MCF 10A (cell line): ENCODE measurements at places on chromosomes 11 and 22. TPM values are rescaled to one million over a fixed set of nuclear protein-coding genes. Genes with fewer than 3 reads are reported as not detected.

HORMAD2 gene
- not detected in 2 replicates for total RNA-seq

NRXN2 gene
- total RNA-seq: not detected in 2 replicates

ACR gene
- total RNA-seq: not detected in 2 replicates

SLC17A6 gene
- total RNA-seq: not detected in 2 replicates

PLEKHB1 gene
- total RNA-seq: not detected in 2 replicates

SEPTIN3 gene
- total RNA-seq: 0.21 and 0.29 TPM in 2 replicates

SLC22A8 gene
- total RNA-seq: not detected in 2 replicates

SYCE3 gene
- 0.82 and 1.2 TPM in 2 replicates for total RNA-seq

GTPBP1 gene
- total RNA-seq: 62.5 and 66.4 TPM in 2 replicates

KRTAP5-2 gene
- not detected in 2 replicates for total RNA-seq

OR8D4 gene
- not detected in 2 replicates for total RNA-seq

GLB1L2 gene
- 11.1 and 17.0 TPM in 2 replicates for total RNA-seq

MUC5AC gene
- not detected in 2 replicates for total RNA-seq

RIMBP3C gene
- total RNA-seq: 0.14 and 0.20 TPM in 2 replicates

CCDC134 gene
- 4.0 and 4.3 TPM in 2 replicates for total RNA-seq

ZNF280B gene
- total RNA-seq: not detected in 2 replicates

JHY gene
- total RNA-seq: 3.0 and 5.2 TPM in 2 replicates

TEX54 gene
- total RNA-seq: not detected in 2 replicates

ANGPTL5 gene
- total RNA-seq: not detected in 2 replicates

APOL6 gene
- 7.2 and 9.6 TPM in 2 replicates for total RNA-seq

CLMP gene
- 86.1 and 91.9 TPM in 2 replicates for total RNA-seq

PEX16 gene
- 28.1 and 30.2 TPM in 2 replicates for total RNA-seq
